Activated CD4-positive, alpha-beta memory T cell treated with anti-CD3 and anti-CD28 coated beads, Interleukin-2, amount 10 ng/mL, durations not matched to agents 7 days and 5 days (primary cell): ENCODE measurements at places on chromosomes 16 and 17. TPM values are rescaled to one million over a fixed set of nuclear protein-coding genes. Genes with fewer than 3 reads are reported as not detected.

IGFALS gene
- 0.23 TPM for total RNA-seq

NME2 gene
- 374 TPM for total RNA-seq

MYL4 gene
- total RNA-seq = not detected

ASPHD1 gene
- 0.15 TPM for total RNA-seq

GRCh38 chr17:12068946-12069345 lies 48.3 kb downstream of the MAP2K4 start:
- no peak for DNase-seq
- H3K27me3 ChIP-seq = no peaks in the 10 kb centered on the region
- H3K4me3 ChIP-seq = no peak overlapping the region
- H3K27ac ChIP-seq = no peak overlapping the region

GRCh38 chr17:37413875-37414519 lies 7.3 kb downstream of the TADA2A start:
- no peaks in the 10 kb centered on the region for H3K27me3 ChIP-seq
- no peak overlapping the region for H3K4me3 ChIP-seq
- DNase-seq = no peak
- peaks cover 67% of the 10 kb centered on the region for H3K36me3 ChIP-seq
- peaks cover 34% of the 10 kb centered on the region for H3K4me1 ChIP-seq

DNA sequence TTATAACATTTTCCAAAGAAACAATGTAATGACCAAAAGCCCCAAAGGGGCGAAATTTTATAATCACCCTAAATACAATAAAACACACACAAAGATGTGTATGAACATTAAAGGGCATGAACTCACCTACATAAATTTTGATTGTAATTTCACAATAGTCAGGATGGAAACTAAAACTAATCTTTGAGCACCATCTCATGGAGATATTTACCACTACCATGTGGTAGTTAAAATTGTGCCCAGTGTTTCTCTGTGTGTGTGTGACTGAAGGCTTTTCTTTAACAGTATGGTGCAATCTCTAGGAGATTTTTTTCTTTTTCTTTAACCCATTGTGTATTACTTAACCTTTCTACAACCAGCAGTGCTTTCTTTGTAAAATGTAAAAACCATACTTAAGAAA lies 19.7 kb upstream of the MEIOC start:
- no peak overlapping the region for H3K27ac ChIP-seq
- no peak for DNase-seq
- H3K4me3 ChIP-seq = no peak overlapping the region
- no peaks in the 10 kb centered on the region for H3K4me1 ChIP-seq

DNA sequence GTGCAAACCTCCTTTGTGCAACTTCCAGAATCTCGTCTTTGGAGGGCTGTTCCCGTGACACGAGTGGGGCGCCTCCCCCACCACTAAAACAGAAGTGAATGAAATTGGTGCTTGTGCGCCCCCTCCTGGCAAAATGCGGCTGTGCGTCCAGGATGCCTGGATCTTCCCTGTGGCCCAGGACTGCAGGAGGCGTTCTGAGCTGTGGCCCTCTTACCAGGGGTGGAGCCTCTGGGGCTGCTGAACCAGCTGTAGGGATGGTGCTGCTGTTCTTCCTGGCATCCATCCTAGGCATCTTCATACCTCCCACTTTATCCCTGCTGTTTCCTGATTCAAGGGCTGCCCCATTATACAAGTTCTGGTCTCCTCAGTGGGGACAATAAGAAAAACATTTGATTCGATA lies 18.5 kb upstream of the NAGLU start:
- H3K4me1 ChIP-seq = peaks cover 1% of the 10 kb centered on the region
- peak; percentile 84 for DNase-seq
- no peaks in the 10 kb centered on the region for H3K36me3 ChIP-seq
- no peak overlapping the region for H3K4me3 ChIP-seq
